Adrenal gland (tissue), 19 donors: ENCODE measurements at places on chromosomes 11 and 22.

- no peak for DNase-seq
These were observed 3.3 kb downstream of the PCF11 start for GRCh38 chr11:83159902-83160865.

- no peak for DNase-seq
These were observed 2.9 kb upstream of the TTLL1 start for GRCh38 chr22:43092085-43092484.

DNA sequence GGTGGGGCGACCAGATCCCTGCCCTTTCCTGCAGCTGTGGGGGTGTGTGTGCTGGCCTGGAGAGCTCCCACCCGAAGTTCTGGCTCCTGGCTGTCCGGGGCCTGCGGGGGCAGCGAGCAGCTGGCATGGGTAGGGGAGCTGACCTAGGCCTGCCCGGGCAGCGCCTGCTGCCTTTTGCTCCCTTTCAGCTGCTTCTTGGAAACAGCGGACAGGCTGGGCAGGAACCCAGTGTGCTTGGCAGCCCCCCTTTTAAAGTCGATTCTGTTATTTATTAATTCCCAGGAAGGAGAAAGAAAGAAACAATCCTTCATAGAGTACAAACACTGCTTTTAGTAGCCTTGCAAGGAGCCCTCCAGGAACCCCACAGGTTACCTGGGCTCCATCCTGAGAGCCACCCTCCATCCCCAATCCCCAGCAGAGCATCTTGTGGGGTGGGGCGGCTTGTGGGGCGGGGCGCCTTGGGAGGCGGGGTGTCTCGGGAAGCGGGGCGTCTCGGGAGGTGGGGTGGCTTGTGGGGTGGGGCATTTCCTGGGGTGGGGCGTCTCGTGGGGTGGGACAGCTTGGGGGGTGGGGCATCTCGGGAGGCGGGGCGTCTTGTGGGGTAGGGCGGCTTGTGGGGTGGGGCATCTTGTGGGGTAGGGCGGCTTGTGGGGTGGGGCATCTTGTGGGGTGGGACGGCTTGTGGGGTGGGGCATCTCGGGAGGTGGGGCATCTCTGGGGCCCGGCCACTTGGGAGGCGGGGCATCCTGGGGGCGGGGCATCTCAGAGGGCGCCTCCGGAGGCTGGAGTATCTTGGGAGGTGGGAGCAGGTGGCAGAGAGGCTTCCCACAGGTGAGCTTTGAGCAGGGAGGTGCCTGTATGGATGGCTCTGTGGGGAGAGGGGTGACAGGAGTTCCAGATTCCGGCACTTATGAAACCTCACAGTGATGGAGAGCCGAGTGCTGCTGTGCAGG lies 7.0 kb downstream of the CD81 start:
- DNase-seq: no peak

DNA sequence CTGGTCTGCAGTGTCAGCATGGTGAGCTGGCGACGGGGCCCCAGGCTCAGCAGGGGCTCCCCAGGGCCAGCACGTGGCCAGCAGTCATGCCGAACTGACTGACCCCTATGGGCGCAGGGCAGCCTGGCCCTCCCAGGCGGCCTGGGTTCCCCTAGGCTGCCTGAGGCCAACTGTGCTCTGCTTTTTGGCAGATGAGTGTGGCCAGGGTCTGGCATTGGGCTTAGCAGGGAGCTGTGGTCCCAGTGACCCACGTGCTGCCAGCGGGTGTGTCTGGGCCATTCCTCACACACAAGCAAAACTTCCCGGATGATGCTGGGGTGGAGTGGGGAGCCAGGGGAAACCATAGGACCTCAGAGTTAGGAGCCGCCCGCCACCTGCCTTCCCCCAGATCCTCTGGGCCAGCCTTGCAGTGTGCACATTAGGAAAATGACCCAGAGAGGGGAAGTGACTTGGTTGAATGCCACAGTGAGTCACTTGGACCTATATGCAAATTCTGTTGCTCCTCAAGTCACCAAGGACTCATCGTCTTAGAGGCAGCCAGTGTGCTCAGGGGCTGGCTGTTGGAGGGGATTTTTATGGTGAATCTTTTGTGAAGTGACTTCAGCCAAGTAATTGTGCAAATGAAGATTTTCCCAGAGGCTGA lies 6.5 kb downstream of the ADORA2A start:
- DNase-seq: peak; percentile 45

DNA sequence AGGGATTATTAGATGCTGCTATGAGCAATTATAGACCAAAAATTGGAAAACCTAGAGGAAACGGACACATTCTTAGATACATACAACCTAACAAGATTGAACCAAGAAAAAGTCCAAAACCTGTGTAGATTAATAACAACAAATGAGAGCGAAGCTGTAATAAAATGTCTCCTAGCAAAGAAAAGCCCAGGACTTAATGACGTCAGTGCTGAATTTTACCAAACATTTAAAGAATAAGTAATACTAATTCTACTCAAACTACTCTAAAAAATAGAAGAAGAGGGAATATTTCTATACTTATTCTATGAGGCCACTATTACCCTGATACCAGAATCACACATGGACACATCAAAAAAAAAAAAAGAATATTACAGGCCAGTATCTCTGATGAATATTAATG lies 309.5 kb upstream of the ANO5 start:
- no peak for DNase-seq

- peak; percentile 64 for DNase-seq
These were observed 120.0 kb downstream of the KCNQ1 start for GRCh38 chr11:2564588-2565425.

GRCh38 chr11:102225689-102226568 lies 91.4 kb upstream of the BIRC3 start:
- no peak for DNase-seq

- DNase-seq: peak; percentile 49
These were observed 56.4 kb downstream of the ARFGAP3 start for GRCh38 chr22:42800451-42801251.

DNA sequence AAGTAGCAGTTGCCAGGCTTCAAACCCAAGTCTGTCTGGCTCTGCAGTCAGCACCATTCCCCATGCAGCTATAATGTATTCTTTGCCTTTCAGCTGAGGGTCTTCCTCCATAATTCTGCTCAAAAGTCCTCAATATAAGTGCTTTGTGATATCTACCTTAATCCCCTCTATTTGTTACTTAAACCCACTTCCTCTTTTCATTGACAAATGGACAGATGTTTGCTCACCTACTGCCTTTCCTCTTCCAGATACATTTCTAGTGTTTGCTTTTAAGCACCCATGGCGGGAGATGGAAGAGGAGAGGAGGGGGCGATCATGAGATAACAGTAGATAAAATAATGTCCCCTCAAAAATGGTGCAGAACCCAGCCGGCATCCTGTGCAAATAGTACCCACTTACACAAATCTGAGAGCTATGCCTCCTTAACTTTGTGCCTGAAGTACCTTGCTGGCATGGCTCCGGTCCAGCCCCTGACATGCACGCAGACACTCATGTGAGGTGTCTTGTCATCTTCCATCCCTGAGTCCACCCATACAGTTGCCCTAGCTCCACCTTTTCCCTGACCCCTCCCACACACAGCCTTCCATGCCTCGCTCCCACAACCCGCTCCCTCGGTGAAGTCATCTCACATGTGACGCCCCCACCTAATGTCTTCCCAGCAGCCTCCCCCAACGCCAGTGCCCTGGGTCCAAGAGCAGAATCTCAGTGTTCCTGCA lies 109.6 kb downstream of the TRIM29 start:
- no peak for DNase-seq

DNA sequence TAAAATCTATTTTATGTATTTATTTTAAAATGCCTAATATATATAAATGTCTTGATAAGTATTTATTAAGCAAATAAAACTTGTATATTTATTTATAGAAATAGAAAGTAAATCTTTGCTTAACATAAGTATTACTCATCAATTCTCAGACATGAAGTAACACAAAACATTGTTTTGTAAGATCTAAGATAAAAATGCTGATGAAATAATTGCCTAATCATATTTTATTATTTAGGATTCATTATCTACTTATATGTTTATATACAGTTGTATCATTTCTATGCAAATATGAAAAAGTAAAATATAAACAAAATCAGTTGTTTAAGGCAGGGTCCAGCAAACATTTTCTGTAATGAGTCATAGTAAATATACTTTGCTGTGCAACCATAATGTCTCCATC lies 507.8 kb upstream of the CNTN5 start:
- no peak for DNase-seq

- DNase-seq: no peak
These were observed 7.8 kb upstream of the RTL6 start for GRCh38 chr22:44505796-44506354.

DNA sequence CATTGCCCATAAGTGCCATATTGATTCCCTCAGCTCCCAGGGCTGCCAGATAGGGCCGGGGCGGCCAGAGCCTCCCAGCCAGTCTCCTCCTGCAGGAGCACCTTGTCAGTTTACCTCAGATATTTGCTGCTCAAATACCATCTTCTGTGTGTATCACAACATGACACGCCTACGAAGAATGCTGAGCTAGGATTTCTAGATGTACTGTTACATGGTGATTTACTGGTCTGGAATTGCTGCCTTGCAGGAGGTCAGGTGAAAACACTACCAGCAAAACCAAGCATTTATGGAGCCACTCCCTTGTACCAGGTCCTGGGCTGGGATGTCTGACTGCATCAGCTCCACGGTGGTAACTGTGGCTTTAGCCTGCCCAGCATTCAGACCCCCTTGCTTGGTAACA lies 11.8 kb downstream of the MICAL3 start:
- DNase-seq: no peak

DNA sequence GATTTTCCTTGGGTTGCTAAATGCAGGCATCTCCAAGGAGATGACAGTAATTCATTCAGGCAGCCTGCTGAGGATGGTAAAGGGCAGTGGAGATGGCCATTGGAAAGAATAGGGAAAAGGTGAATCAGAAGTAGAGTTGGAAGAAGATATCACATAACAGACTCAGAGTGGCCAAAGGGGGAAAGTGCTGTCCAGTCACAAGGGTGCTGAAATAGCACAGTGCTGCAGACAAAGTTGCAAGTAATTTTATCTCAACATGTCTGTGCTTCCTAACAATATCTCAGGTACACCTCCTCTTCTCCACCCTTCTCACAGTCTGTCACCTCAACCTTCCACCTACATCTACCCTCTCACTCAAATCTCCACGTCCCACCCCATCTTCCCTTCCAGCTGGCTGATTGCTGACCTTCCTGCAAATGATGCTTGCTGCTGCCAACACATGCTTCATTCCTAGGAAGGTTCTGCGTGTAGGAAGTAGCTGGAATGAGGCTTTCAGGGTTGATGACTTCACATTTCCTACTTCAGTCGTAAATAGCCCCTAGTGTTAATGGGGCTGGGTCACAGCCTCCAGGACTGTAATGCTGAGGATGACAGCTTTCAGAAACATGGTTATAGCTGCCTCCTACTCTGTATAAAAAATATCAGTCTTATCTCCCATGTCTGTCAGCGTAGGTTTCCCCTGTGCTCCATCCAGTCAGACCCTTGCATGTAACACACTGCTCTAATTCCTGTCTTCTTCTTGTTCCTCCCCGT lies 123.9 kb downstream of the CTNND1 start:
- DNase-seq: no peak

DNA sequence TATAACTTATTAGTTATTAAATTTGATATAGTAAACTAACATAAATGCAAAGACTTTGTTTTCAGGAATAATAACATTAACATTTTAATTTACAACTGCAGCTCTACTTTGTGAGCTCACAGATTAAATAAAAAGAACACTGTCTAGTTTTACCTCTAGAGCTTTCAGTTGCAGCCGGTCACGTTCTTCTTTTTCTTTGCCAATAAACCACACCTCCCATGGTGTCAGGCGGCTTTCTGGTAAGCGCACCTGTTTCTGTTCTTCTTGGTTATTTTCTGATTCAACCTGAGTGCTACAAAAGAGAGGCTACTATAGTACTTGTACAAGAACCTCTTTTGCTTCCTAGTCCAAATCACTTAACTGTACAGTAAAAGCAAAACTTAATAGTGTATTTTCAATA lies 5.8 kb downstream of the CCDC34 start:
- no peak for DNase-seq

DNA sequence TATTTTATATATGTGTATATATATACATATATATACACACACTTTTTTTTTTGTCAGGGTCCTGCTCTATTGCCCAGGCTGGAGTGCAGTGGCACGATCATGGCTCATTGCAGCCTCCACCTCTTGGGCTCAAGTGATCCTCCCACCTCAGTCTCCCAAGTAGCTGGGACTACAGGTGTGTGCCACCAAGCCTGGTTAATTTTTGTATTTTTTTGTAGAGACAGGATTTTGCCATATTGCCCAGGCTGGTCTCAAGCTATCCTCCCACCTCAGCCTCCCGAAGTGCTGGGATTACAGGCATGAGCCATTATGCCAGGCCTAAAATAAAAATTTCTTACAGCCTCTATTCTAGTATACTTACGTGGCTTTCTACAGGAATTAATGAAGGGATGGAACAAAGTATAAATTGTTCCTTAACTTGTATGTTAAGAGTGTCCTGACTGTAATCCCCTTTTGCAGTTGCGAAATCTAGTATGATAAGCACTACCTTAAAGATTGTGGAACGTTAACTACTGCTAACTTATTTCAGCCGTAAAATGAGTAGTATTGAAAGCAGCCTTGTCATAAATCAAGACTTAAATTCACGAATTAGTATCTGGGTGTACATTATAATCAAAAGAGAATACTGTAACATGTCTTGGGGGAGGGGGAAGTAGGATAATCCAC lies 2.1 kb downstream of the TRAF6 start:
- DNase-seq: peak; percentile 54

- no peak for DNase-seq
These were observed 19.5 kb downstream of the KIAA0930 start for GRCh38 chr22:45221201-45221600.

DNA sequence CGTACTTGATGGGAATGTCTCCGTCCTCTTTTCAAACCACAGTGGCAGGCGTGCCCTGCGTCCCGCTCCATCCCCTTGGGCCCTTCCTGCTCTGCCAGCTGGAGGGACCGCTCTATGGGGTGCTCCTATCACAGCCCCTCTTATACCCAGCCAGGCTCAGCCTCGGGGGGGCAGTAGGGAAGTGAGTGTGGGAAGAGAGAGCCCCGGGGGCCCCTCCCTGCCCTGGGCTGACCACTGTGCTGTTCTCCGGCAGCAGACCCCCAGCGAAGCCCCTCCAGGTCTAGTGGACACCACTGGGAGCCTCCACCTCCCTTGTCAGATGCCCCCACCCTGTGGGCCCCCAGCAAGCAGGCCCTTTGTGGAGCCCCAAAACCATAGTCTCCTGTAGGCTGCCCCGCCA lies 572.5 kb downstream of the BRD1 start:
- no peak for DNase-seq

- DNase-seq: no peak
These were observed 65.6 kb downstream of the SHANK2 start for GRCh38 chr11:71186806-71187205.

- no peak for DNase-seq
These were observed 75.5 kb upstream of the CLDN5 start for GRCh38 chr22:19599626-19600243.

- peak; percentile 66 for DNase-seq
These were observed 350.1 kb upstream of the C11orf87 start for GRCh38 chr11:109071712-109072524.

- DNase-seq: peak; percentile 75
These were observed 26.0 kb downstream of the NEAT1 start for GRCh38 chr11:65448418-65449105.

GRCh38 chr11:110908401-110909105 lies 196.3 kb upstream of the ARHGAP20 start:
- DNase-seq: no peak
